Cerebellar nuclear complex (tissue), 1 donor: ENCODE measurements at places on chromosomes 13 and 19.

- no peak for DNase-seq
Measured at GRCh38 chr13:74288361-74288911, 154.2 kb upstream of the KLF12 start.

DNA sequence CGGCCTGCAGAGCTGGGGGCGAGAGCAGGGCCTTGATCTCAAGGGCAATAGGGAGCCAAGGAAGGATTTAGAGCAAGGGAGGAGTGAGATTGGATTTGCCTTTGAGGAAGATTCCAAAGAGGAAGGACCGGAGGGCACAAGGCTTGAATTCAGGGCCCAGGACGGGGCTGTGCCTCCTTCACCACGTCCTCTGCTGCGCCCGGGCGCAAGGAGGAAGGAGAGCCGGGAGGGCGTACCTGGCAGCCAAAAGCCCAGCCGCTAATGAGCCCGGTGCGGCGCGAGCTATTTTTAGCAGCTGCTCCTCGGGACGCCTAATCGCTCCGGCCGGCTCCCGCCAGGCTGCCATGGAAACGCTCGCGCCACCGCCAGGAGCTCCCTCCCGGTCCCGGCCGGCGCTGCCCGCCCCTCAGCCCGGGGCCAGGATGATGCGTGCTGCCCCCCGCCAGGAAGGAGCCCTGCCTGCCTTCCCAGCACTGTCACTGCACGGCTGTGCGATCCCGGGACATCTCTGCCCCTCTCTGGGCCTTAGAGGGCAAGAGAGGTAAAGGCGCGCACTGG is 31.3 kb downstream of the TINCR start:
- no peak for DNase-seq

- no peak for DNase-seq
Measured at GRCh38 chr19:19642506-19643157, 825 bp downstream of the GMIP start.

- no peak for DNase-seq
Measured at GRCh38 chr13:97274829-97275649, 52.9 kb downstream of the MBNL2 start.

- DNase-seq = no peak
Measured at GRCh38 chr13:48938308-48938943, 37.3 kb upstream of the FNDC3A start.

- no peak for DNase-seq
Measured at GRCh38 chr13:30731361-30732045, 3.8 kb upstream of the ALOX5AP start.

DNA sequence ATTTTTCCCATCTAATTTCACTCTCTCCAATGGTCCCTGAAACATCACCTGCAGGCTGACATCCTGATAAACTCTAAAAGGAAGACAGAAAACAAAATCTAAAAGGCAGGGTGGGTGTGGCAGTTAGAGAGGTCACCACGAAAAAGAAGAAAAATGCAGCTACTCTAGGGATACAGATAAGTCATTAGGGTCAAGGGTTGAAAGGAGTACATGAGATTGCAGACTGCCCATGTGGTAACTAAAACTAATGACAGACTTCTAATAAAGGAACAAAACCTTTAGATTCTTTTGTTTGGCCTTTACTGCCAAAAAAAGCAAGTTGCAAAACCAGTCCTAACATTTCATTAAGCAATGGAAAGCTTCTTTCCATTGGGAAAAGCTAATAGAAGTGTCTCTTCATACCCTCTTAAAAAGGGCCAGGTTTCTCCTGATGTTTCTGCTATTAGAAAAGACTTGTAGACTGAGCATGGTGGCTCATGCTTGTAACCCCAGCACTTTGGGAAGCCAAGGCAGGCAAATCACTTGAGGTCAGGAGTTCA is 31.0 kb downstream of the THSD1 start:
- DNase-seq = no peak

DNA sequence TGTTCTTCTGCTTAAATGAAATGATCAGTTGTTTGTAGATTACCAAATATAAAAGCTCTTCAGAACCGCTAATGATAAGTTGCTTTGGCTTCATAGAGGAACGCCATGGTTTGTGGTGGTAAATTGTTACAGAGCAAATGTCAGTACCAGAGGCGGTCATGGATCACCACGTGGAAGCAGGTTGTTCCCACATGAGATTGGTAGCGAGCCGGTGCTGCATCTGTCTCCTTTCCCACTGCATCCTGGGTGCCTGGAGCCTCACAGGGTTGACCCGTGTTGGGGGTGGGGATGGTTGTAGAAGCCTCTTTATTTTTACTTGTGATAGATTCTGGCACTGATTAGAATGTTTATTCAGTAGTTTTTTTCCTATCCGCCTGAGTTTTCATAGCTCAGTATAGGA is 14.7 kb downstream of the GARRE1 start:
- DNase-seq = no peak

DNA sequence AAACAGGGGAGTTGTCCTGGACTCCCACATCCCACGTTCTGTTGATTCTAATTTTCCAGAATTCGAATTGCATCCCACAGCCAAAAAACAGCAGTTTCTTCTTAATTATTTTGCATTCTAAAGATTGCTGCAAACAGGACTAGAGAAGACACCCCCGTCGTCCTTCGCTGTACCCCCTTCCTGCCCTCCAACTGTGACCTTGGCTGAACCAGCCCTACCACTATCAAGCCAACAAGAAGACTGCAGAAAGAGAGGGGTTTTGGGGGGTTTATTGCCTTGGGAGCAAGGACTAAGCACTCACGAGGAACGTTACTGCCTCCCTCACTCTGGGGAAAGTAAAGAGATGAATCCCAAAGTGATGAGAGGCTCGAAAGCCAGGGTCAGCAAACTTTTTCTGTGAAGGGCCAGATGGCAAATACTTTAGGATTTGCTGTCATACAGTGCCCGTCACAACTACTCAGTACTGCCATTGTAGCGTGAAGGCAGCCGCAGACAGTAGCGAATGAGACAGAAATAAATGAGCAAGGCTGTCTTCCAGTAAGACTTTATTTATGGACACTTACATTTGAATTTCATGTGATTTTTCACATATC is 32.5 kb upstream of the KATNAL1 start:
- DNase-seq = no peak

DNA sequence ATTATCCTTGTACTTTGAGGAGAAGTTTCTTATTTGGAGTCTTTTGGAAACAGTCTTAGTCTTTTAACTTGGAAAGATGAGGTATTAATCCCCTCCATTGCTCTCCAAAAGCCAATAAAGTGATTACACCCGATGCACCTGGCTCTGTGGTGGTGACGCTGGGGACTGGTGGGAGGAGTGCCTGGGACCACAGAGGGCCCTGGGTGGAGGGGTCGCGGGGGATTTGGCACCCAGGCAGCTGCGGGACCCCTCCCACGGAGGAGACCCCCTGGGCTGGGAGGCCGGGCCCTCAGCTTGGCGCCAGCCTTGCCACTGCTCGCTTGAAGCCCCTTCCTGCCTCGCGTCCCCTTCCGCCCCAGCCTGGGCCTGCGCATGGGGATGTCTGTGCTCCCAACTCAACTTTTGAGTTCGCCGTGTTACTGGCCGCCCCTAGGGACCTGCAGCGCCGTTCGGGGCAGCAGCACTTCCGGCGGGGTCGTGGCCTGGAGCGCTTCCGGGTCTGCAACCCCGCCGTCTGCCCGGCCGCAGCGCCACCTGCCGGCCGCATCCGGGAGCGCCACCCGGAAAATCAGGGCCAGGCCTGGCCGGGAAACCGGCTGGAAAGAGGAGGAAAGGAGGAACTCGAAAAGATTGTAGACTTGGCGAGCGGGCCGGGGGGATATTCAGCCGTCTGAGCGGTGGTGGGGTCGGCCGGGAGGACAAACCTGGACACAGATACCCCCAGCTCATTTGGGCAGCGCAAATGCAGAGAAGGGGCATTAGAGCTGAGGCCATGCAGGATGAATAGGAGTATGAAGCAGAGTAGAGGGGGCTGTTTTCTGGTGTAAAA is 8.4 kb downstream of the PEAK3 start:
- no peak for DNase-seq

DNA sequence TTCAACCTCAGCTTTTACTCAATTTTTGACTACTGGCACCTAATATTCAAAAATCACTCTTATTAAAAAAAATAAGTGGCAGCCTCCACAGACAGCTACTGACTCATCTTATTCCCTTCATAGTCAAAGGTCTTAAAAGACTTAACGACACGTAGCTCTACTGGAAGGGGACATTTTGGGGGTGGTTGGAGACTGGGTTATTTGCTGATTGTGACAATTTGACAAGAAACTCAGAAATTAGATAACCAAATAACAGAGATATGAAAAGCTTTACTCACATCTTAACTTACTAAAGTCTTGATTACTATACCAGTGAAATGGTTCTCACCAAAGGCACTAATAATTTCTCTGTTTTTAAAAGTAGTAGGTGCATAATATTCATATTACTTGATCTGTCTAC is 25.7 kb downstream of the UGGT2 start:
- DNase-seq = no peak

- no peak for DNase-seq
Measured at GRCh38 chr19:29086182-29086581, 126.8 kb downstream of the UQCRFS1 start.

DNA sequence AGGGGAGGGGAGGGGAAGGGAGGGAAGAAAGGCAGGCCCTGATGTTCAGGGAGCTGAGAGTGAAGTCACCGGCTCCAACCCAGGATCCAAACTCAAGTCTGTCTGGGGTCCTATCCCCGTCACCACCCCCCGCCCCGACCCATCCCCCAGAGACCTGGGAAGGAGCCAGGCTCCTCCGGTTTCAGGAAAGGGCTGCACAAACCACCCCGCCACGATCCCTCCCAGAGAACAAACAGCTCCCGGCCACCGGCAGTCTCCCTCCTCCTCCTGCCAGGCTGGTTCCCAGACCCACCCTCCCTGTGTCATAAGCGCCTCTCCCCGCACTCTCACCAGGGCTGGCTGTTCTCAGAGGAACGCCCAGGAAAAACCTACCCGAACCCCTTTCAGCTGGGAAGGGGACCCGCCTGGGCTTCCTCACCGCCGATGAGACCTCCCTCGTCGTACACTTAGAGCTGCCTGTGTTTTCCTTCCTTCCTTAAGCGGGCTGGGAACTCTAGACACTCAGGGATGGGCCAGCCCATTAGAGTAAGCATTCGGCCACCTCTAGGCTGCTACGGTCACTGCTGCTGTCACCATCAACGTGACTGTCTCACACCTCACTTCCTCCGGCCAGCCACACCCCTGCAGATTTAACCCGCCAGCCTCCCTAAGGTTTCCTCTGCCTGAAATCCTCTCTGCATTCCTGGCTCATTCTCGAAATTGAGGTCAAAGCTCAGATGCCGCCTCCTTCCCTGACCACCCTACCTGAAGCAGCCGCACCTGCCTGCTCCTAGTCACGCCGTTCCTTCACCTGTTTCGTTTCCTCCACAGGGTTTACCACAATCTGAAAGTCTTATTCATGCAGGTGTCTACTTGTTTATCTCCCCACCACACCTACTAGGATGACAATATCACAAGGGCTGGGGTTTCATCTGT is 6.3 kb upstream of the RDH13 start:
- no peak for DNase-seq

DNA sequence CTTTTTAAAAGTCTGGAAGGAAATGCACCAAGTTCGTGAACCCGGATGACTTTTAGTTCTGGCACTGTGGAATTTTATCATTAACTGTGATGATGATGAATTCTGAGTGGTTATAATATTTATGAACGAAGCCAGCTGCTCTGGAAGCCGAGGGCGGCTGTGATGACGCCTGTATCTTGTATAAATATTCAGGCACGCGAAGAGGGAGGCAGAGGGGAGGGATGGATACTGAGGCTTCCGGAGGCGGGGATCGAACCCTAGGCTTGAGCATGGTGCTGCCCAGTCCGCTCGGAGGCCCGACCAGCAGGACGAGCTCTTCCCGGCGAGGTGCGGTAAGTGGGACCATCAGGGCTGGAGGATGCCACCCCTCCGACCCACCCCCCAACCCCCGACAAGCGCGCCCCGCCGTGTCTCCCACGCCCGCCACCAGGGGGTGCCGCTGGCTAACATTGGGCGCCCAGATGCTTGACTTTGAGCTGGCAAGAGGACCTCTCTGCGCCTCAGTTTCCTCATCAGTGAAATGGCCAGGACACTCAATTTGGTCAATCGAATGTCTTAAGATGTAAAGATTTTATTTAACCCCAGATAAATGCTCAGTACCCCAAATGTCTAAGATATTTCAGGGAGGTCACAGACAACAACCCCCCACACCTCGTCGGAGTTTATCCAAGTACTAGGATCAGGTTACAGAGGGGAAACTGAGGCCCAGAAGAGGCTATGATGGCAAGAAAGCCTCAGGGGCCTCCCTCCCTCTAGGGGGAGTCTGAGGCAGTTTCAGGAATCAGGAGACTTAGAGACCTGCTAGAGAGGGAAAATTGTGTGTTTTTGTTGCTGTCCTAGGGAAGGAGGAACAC is 4.5 kb upstream of the RAB3A start:
- no peak for DNase-seq

DNA sequence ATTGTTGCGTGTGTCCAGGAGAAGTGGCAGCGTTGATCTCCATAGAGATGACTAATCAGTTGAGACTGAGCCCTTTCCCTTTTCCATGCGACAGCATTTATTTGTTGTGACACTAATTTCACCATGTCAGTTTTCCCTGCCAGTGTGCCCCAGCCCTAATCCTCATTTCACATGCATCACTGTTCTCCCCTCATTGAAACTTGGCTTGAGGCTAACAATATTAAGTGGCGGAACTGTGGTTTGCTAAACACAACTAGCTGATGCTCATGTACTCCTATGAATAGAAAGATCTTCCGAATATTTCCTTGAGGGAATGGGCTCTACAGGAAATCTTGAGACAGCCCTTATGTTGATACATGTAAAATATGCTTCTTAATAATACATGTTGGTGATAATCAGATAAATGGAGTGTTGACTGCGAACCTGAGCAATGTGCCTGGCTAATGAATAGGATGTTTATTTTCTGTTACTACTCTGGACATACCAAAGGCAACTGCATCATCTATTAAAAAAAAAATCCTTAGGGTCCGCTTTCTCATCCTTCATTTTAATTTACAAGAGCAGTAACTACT is 258.6 kb downstream of the ATP8A2 start:
- DNase-seq = no peak

- DNase-seq = no peak
Measured at GRCh38 chr19:12314553-12314952, 18.9 kb downstream of the ZNF563 start.

DNA sequence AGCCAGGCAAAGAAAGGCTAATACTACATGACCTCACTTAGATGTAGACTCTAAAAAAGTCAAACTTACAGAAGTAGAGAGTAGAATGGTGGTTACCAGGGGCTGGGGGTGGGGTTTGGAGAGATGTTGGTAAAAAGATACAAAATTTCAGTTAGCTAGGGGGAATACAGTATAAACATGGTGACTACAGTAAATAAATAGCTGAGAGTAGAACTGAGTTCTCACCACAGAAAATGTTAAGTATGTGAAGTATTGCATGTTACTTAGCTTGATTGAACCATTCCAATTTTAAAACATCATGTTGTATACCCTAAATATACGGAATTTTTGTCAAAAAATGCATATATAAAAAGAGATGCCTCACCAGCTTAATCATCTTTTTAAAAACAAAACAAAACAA is 67.5 kb upstream of the DOCK9 start:
- no peak for DNase-seq

- no peak for DNase-seq
Measured at GRCh38 chr13:51359352-51359751, 19.9 kb downstream of the SERPINE3 start.
